ENCODE measurements at places on chromosomes 4 and X. TPM values are rescaled to one million over a fixed set of nuclear protein-coding genes. Genes with fewer than 3 reads are reported as not detected.

The SYN1 gene
- total RNA-seq, result not detected

The SPIN2A gene
- 0.41 TPM for total RNA-seq

The CSAG1 gene
- not detected for total RNA-seq

The DMRTC1B gene
- total RNA-seq, result 0.49 TPM

The COL4A6 gene
- total RNA-seq, result not detected

Data from CD8-positive, alpha-beta T cell (primary cell).